ENCODE measurements at places on chromosomes 1 and 21.
A peak's percentile ranks its signal among the peaks of the same experiment; 100 is the strongest.

DNA sequence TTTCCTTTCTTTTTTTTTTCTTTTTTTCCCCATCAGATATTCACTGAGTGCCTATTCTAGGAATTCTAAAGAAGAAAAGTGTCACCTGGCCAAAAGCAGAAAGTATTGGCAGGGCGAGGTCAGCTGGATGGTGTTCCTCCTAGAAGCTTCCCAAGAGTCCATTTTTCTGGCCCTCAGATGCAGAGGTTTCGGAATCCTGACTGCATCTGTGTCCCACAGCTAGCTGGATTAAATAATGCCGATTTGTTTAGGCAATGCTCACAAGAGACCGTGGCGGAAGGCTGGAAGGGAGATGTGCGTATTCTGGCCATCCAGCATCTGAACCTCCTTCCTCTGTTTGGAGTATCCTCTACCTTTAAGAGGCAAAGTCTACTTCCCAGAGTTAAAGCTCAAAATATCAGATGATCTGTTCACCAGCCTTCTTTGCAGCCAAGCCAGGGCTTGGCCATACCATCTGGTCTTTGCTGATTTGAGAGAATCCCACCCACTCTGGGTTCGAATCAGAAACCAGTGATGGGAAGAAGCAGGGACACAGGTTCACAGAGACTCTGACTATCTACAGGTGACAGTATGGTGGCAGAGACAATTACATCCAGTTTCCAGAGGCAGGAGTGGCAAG is 5.4 kb upstream of the TENT5C start:
- no peak for DNase-seq

DNA sequence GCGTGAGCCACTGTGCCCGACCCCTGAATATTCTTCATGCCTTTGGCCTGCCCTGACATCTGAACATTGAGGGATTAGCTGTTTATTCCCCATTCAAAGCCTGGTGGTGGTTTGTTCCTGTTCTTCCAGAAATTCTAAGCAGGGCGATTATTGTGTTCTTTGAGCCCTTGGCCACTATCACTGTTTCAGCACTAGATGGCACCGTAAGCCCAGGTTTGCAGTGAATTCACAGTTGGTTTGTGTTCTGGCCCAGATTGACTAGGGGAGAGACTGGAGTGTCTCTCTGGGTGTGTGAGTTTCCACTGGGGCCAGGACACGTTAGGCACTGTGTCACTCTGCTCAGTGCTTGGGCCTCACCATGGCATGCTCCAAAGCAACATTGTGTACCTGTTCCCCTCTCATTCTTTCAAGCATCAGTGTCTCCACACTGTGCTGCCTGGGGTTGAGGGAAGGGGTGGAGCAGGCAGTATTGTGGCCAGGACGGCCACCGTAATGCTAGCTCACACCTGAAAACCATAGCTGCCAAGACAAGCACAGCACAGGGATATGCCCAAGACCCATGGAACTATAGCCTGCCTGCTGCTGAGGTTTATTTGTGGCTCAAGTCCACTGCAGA is 52.7 kb downstream of the PKN2 start:
- DNase-seq: no peak

- DNase-seq: no peak
Observed at GRCh38 chr1:74328851-74329250, 93.7 kb downstream of the TNNI3K start.

- no peak for DNase-seq
Observed at GRCh38 chr1:36638268-36638667, 155.6 kb upstream of the CSF3R start.

GRCh38 chr1:66351913-66352312 is 182.0 kb upstream of the SGIP1 start:
- peak; percentile 79 for DNase-seq

- DNase-seq: peak; percentile 19
Observed at GRCh38 chr1:171739656-171740055, 2.2 kb downstream of the VAMP4 start.

DNA sequence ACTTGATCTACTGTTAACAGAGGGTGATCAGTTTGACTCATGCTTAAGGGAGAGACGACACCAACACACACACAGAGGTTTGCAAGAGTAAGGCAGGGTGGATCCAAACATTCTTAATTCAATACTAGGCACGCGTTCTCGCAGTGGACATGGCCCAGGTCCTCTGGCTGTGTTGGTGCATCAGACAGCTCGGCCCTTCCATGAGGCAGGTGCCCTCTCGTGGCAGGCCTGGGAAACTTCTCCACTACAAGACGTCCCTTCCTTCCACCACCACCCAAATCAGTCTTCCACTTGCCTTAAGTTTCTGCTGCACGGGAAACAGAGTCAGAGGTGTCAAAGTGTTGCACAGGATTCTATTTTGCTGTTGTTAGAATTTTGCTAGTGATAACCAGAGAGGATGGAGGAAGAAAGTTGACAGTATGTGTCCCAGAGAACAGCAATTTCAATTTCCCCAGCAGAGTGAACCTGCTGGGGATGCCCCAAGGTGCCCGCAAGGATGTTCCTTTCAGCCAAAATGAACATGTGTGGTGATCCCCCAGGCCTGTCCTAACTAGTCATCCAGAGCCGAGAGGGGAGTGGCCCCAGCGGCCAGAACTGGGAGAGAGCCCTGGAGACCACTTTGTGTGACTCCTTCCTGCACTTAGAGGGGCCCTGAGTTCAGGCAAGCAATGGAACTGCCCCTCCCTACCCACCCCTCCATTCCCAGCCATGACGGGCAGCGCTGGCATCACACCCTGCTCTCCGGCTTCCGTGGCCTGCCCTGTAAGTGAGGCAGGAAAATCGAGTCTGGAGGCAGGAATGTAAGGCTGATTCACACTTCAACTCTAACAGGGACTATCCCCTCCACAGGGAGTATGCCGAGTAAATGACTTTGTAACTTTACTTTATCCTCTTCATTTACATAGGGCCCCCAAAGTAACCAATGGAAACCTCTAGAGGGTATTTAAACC is 34.8 kb downstream of the MX1 start:
- peak; percentile 57 for DNase-seq

- no peak for DNase-seq
Observed at GRCh38 chr1:111236806-111237205, 9.3 kb downstream of the CHI3L2 start.

DNA sequence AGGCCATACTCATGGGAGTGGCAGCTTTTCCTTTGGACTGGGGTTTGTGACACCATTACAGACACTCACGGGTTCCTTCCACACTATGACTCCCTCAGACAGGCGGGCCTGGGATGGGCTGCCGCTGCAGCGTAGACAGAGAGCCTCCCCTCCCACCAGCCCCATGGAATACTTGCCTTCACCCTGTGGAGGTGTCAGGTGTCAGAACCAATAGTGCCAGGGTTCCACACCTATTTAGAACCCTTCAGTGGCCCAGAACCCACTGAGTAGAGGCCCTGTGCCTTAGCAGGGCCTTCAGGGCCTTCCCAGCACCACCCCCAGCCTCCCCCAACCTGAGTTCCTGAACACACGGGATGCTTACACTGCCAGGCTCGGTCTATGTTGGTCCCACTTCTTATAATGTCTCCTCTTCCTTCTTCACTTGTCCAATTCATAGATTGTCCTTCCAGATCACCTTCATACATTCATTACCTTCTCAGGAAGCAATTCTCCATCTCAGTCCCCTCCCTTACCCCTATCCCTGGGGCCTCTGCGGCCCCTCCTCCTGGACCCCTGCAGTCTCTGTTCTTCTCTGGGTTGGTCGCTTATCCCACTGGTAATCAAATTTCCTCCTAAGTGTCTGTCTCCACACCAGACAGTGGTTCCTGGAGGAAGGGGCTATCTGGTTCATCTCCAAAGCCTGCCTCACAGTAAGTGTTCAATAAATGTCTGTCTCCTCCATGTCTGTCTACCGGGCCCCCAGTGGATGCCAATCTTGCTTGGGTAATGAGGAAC is 1.4 kb upstream of the RHBG start:
- no peak for DNase-seq

DNA sequence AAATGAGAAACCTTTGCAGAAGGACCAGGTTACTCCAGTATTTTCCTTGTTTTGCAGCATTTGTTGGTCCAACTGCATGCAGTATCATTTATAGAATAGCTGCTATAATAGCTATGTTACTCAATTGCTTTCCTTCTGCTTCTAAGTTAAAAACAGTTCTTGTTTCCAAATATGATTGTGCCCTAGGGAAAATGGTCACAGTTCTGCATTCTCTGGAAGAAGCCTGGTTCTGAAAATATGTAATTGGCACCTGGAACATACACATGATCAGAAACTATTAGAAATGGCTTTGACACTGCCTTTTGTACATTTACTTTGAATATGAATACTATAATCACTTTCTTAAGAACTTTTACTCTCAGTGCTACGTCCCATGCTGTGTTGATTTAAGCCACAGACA is 33.6 kb downstream of the HENMT1 start:
- DNase-seq: no peak

DNA sequence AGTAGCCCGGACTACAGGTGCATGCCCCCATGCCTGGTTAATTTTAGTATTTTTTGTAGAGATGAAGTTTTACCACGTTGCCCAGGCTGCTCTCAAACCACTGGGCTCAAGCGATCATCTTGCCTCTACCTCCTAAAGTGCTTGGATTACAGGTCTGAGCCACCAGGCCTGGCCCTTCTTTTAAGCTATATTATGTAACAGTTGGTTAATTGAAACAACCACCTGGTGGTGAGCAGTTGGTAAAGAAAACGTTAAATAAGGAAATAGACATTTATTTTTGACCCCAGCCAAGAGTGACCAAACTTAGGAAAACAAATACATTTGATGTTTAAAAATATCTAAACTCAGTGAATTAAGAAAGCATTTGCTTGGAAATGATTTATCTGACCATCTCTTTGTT is 12.1 kb upstream of the PDC start:
- DNase-seq: no peak

DNA sequence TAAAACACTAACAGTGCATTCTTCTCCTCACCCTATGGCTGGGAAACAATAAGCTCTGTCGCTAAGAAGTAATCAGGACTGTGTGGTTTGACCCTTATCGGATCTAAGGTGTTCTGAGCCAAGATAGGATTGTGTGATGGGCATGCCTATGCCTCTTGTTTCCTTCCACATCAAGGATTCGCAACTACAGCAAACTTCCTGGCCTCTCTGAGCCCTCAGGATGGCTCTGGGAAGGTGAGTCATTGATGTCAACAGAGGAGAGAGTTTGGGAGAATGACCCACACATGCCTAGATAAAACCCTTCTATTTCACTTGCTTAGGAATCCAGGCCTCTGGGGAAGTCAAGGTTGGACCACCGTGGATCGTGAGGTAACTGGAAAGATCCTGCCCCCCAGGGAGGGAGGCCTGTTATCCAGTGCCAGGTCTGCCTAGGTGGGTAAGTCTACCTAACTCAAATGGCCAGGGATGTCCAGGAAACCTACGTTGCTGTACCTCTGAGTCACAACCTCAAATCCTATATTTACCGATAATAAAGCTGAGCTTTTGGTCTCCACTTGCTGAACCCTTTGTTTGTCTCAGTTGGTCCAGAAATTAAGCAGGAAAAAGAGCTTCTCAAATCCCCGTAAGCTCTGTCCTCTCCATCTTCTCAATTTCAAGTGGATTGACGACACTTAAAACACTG is 27.4 kb downstream of the TIAM1 start:
- DNase-seq: no peak

DNA sequence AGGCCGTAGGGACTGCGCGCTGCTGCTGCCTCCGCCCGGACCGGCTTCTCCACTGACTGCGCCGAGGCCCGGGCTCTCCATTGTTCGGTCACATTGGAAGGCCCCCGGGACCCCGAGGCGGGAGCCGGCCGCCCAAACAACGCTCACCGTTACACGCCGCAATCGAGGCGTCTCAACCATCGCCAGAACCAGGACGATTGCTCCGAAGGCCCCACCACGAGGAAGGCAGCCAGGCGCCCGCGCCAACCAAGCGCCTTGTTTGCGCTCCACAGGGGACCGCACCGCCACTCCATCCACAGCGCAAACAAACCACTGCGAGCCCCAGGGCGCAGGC is 595 bp downstream of the GLUL start:
- DNase-seq: no peak

GRCh38 chr1:39816415-39817090 is 27.9 kb upstream of the BMP8B start:
- DNase-seq: peak; percentile 65

DNA sequence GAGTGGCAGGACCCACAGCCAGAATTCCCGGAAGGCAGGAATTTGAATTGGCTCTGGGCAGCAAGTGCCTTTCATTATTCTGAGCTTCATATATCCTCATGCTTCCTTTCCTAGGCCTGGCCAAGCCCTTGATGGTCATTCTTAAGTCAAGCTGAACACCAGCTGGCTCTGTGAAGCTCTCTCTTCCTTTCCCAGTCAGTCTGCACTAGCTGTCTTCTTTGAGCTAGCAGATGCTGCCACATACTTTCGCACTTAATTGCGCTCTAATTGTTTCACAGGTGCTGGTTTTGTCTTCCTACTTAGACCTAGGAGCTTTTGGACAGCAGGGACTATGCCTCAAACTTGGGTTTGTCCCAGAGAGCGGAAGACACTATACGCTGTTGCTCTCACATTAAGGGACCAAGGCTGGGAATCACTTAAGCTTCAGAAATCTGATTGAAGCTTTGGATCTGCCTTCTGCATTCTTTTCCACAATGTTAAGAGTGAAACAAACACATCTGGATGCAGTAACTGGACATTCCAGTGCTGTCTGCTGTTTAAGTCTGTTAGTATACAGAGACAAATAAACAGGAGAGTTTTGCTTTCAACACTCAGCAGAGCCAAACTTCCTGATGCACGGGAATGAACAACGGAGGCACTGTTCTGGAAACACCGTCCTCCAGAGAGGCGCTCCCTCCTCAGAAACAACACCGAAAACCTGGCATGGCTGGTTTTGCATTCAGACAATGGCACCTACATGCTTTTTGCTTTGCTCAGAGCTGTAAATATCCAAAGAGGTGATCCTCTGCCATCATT is 2.2 kb downstream of the TLR5 start:
- DNase-seq: no peak

GRCh38 chr1:97270508-97271307 is 549.1 kb downstream of the PTBP2 start:
- DNase-seq: no peak

DNA sequence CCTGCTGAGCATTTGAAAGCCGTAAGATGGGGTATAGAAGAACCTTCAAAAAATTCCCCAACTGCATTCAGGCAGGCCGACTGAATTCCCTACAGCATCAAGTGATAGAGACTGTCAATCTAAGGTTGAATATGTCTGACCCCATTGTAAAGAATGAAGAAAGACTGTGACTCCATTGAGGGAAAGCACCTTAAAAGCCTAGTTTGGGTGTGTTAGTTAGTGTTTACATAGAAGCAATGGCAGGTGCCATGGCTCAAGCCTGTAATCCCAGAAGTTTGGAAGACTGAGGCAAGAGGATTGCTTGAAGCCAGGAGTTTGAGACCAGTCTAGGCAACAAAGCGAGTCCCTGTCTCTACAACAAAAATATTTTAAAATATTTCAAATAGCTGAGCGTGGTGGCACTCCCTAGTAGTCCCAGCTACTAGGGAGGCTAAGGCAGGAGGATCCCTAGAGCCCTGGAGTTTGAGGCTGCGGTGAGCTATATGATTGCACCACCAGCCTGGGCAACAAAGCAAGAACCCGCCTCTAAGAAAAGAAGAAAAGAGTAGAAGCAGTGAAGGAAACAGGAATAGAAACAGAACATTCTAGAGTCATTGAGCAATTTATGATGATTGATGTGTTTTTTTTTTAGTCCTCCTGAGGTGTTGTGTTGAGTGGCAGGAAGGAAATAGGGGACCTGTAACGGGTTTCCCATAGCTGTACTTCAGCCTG is 15.4 kb downstream of the POLR3GL start:
- DNase-seq: peak; percentile 62

- DNase-seq: peak; percentile 82
Observed at GRCh38 chr1:221182791-221183533, 303.7 kb downstream of the HLX start.

GRCh38 chr1:159891275-159892157 is 8.4 kb downstream of the CFAP45 start:
- peak; percentile 82 for DNase-seq
